ENCODE measurements at places on chromosomes 4 and X.

GRCh38 chr4:48370260-48371134 lies 29.2 kb downstream of the SLAIN2 start:
- DNase-seq, result no peak

DNA sequence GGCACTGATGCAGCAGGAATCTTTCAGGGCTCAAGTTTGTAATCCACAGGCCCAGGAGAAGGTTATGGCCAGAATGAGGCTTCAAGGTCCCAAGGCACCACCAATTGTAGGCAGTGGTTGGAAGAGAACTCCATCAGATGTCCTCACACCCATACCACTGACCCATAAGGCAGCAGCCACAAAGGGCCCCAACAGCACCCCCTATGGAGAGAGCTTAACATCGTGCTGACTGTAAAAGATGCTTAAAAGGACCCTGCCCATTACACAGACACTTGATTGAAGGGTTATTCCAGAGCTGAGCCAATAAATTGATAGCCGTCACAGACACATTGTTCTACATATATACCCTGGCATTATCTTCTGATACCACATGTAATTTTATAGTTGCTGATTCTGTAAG lies 113.7 kb downstream of the SOWAHB start:
- DNase-seq, result no peak

DNA sequence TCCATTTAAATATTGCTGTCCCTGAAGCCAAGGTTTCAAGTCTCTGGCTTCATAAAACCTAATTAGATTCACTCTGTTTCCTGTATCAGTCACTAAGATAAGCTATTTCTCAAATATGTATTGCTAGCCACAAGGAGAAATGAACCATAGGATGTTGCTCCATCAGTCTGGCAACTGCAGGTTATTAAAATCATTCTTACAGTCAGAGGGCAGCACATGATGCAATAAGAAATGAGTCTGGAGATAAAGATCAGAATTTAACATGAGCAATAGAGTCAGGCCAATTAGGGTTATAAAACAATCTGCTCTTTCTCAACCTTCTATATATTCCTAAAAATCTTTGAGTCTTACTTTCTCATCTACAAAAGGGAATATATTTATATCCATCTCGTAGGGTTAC lies 7.2 kb downstream of the PRKG2 start:
- no peak for DNase-seq

DNA sequence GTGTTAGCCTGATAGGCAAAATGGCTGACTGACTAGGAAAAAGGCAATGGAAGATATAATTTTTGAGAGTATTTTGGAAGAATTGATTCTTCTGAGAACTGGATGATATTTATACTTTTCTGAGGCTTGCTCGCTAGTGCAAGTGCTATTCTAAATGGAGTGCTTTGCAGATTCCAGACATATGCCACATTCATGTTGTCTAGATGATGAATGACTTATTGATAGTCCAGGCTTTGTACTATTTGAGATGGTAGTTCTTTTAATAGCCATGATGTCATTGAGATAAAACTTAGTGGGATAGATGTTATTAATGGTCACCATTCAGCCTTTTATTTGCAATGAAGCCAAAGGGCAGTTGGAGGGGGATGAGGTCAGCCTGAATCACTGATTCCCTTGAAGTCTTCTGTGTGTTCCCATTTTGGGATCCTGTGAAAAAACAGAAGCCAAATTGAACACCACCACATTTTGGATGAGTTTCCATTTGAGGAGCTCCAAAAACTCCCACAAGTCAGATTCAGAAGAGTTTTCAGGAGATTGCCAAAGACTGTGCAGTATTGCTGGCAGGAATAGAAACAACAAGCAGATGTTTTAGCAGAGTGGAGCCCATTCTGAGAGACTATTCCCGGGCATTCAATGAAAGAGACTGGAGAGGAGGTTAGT lies 184.1 kb downstream of the IL1RAPL2 start:
- no peak for DNase-seq

DNA sequence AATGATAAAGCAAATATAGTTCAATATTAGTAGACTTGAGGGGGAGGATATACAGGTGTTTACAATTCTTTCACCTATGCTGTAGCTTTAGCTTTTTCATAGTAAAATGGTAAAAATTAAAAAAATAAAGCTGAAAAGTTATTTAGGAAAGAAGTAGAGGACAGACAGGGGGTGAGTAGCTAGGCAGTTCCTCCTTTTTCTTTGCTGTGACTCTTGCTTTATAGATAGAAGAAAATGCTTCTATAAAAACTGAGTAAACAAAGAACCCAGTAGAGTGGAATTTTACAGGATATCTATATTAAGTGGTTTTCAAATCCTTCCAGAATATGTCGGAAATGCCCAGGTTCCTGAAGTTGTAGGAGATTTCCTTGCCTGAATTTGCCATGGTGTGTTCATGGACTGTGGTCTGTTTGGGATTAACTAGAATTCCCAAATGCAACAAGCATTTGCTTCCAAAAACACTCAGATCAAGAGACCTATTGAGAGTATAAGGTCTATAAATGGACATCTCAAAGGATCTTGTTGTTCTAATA lies 74.9 kb downstream of the KDR start:
- no peak for DNase-seq

DNA sequence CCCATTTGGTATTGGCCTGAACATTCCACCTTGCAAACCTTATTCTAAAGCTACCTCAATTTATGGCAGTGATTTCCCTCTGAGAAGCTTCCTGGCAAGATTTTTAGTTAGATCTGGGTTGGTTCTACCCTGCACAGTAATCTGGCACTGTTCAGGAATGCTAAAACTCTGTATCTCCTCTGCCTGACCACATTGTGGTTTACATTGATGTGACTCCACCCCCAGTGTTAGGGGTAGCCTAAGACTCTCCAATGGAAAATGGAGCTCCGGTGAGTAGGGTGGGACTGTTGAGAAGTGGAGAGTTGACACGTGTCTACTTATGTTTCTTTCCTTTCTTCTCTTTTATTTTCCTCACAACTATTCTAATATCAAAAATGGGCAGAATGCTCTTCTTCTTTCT lies 45.4 kb downstream of the BMPR1B start:
- no peak for DNase-seq

GRCh38 chr4:170666909-170667308 lies 577.2 kb upstream of the AADAT start:
- no peak for DNase-seq

DNA sequence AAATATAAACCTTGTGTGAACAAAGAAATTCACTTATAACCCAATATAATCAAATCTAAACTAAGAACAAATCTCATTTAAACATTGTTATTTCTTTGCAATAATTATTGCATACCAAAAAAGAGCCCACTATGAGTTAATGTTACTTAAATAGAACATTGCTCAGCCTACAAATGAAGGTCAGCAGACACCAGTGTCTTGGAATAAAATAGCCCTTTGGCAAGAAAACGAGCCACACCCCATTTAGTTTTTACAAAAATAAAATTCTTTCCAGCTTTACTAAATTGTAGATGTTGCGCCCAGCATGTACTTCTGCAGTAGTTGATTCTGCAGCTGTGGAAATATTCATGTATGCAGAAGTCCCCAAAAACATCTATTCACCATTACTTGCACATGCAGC lies 12.2 kb downstream of the PLS3 start:
- no peak for DNase-seq

DNA sequence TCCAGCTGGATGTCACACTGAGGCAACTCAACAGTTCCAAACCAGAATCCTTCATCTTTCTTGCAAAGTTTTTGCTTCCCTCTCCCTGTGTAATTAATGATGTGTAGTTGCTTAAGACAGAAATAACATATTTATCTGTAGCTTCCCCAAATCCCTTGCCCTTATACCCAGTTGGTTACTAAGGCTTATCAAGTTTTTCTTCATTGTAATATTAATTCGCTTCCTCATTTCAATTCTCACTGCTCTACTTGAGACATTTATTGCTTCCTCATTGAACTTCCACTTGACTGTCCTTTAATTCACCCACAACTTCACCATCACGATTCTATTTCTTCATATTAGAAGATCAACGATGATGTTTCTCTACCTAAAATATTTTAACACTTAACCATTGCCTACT lies 386.6 kb upstream of the CPEB2 start:
- no peak for DNase-seq

GRCh38 chr4:150543042-150543441 lies 38.9 kb upstream of the MAB21L2 start:
- DNase-seq, result no peak

DNA sequence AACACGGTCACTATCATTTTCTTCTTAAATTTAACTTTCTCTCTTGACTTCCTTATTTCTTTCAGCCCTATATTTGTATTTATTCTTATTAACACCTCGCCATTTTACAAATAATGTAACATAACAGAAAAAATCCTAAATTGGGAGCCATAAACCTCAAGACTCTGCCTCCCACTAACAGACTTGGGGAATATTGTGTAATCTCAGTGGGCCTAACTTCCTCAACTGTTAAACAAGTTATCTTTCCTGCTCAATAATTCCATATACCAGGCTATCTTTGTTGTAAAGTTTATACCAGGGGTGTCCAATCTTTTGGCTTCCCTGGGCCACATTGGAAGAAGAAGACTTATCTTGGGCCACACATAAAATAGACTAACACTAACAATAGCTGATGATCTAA lies 26.2 kb downstream of the PRSS12 start:
- DNase-seq, result no peak
